ENCODE measurements at places on chromosomes 2 and 18.

DNA sequence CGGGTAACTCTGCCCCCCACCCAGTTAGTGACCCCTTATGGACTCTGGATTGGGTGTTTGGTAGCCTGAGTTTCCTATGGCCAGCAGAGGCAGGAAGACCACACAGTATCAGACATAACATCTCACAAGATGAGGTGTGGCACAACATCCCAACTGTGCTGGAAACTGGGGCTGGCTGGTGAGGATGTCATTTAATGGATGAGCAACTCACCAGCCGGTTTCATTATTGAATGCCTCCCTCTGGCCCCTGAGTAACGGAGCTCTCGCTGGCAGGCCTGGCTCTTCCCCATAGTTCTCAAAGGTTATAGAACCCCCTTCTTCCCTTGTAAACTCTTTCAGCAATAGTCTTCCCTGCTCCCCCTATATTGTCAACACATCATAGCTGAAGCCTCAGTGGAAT lies 195.0 kb downstream of the BCL11A start:
- no peak for DNase-seq
- no peaks in the 10 kb centered on the region for H3K36me3 ChIP-seq
- no peaks in the 10 kb centered on the region for H3K4me1 ChIP-seq
- H3K4me3 ChIP-seq: no peak overlapping the region

DNA sequence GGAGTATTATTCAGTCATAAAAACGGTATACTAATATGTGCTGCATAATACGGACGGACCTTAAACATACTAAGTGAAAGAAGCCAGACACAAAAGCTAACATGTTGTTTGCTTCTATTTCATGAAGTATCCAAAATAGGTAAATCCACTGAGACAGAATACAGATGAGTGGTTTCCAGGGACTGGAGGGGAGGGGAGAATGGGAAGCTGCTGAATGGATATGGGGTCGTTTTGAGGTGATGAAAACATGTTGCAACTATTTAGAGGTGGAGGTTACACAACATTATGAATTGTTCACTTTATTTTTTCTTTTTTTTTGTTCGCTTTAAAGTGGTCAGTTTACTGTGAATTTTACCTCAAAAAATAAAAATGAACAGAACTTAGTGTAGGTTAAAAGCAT lies 52.9 kb downstream of the RAB10 start:
- H3K27me3 ChIP-seq: no peaks in the 10 kb centered on the region
- no peaks in the 10 kb centered on the region for H3K36me3 ChIP-seq
- DNase-seq: no peak
- peaks cover 13% of the 10 kb centered on the region for H3K4me1 ChIP-seq

GRCh38 chr18:8609659-8610458 lies 622 bp downstream of the RAB12 start:
- peaks cover 14% of the 10 kb centered on the region for H3K4me1 ChIP-seq
- H3K27ac ChIP-seq: no peak overlapping the region
- H3K36me3 ChIP-seq: no peaks in the 10 kb centered on the region
- no peaks in the 10 kb centered on the region for H3K27me3 ChIP-seq
- peak overlapping the region; percentile 100 for H3K4me3 ChIP-seq
- no peak for DNase-seq

DNA sequence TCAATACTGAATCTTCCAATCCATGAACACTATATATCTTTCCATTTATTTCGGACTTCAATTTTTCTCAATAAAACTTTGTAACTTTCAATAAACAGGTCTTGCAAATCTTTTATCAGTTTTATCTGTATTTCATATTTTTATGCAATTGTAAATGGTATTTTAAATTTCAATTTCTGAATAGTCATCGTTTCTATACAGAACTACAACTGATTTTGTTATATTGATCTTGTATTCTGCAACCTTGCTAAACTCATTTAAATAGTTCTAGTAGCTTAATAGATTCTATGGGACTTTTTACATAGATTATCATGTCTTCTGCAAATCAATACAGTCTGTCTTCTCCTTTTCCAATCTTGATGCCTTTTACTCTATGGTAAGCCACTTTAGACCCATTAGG lies 90.4 kb downstream of the FAM228A start:
- DNase-seq: no peak
- peaks cover 7% of the 10 kb centered on the region for H3K4me1 ChIP-seq
- H3K27me3 ChIP-seq: no peaks in the 10 kb centered on the region
- no peak overlapping the region for H3K27ac ChIP-seq
- peaks cover 50% of the 10 kb centered on the region for H3K36me3 ChIP-seq
- H3K4me3 ChIP-seq: no peak overlapping the region

GRCh38 chr2:150462770-150463169 lies 24.7 kb downstream of the RND3 start:
- no peak overlapping the region for H3K27ac ChIP-seq
- no peaks in the 10 kb centered on the region for H3K27me3 ChIP-seq
- H3K4me1 ChIP-seq: peaks cover 4% of the 10 kb centered on the region
- DNase-seq: no peak
- H3K4me3 ChIP-seq: no peak overlapping the region

- H3K4me3 ChIP-seq: no peak overlapping the region
- H3K4me1 ChIP-seq: no peaks in the 10 kb centered on the region
- H3K27ac ChIP-seq: no peak overlapping the region
- no peaks in the 10 kb centered on the region for H3K36me3 ChIP-seq
- DNase-seq: no peak
These were observed 52.6 kb downstream of the GNAL start for GRCh38 chr18:11741505-11742145.

DNA sequence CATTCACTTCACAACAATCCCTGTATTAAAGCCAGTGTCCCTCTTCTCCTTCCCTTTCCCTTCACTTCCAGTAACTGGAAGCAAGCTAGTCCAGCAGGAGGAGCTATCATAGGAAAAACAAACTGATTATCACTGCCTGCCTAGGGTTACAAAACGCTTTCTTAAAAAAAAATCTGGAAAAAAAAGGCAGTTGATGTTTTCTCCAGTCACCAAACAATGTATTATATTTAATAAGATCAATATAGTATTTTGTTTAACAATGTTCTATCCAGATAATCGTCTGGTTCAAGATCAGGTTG lies 78.8 kb upstream of the ITGB6 start:
- H3K27ac ChIP-seq: peak overlapping the region; percentile 57
- peaks cover 6% of the 10 kb centered on the region for H3K4me1 ChIP-seq
- H3K27me3 ChIP-seq: no peaks in the 10 kb centered on the region
- DNase-seq: no peak
- no peak overlapping the region for H3K4me3 ChIP-seq
- peaks cover 71% of the 10 kb centered on the region for H3K36me3 ChIP-seq

- H3K4me1 ChIP-seq: peaks cover 6% of the 10 kb centered on the region
- no peak overlapping the region for H3K4me3 ChIP-seq
- peak; percentile 74 for DNase-seq
- no peaks in the 10 kb centered on the region for H3K27me3 ChIP-seq
- no peaks in the 10 kb centered on the region for H3K36me3 ChIP-seq
These were observed 84.6 kb upstream of the NDUFV2 start for GRCh38 chr18:9017905-9018227.

DNA sequence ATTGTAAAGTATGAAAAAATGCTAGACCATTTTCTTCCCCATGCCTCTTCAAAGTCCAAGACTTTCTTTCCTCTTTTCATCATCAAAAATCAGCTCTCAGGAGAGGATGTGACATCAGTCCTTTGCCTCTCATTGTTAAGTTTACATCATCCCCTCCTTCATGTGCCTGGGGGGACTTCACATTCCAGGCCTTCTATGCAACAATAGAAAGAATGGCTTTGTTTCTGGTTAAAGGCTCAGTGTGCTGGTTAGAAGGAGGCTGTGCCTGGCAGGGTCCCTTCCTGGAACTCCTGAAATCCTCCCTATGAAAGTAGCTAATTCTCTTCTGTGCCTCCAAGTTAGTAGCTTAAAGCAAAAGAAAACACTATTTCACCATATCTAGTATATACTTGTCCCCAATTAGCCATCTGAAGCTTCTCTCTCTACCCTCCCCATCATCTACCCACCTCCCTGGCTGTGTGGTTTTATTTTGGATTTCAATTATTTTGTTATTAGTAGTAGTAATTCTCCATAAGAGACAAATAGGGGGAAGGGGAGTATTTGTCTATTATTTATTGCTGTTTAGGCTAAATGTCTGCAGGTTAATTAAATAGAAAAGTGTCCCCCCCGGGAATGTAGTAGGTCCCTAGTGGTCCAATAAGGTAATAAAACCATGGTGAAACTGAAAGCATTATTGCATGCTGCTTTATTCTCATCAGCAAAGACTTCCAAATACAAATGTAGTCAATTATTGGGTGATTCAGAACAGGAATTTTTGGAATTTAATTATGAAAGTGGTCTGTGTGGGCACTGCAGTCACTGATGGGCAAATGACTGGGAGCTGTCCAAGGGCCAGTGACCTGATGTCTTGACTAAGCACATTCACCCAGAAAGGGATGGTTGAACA lies 69.0 kb downstream of the CPO start:
- DNase-seq: no peak
- no peak overlapping the region for H3K4me3 ChIP-seq
- no peaks in the 10 kb centered on the region for H3K27me3 ChIP-seq
- no peaks in the 10 kb centered on the region for H3K4me1 ChIP-seq

DNA sequence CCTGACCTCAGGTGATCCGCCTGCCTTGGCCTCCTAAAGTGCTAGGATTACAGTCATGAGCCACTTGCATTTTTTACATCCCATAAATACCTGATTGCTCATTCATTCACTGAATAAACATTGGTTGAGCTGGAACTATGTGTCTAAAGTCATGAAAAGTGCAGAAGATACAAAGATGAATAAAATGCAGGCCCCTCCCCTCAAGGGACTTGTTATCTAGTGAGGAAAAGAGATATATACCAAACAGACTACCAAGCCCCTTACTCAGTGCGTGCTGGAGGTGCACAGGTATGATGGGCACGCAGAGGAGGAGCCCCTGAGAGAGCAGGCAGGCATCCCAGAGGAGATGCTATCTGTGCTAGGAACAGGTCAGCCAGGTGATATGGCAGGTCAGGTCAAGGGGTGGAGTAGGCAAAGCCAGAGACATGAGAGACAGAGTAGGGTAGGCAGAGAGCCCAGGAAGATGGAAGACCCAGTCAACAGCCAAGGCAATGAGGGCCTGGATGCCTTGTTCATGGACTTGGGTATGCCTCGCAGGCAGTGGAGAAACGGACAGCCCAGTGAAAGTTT lies 7.7 kb downstream of the FHL2 start:
- H3K4me3 ChIP-seq: no peak overlapping the region
- no peak overlapping the region for H3K27ac ChIP-seq
- no peaks in the 10 kb centered on the region for H3K27me3 ChIP-seq
- no peak for DNase-seq

DNA sequence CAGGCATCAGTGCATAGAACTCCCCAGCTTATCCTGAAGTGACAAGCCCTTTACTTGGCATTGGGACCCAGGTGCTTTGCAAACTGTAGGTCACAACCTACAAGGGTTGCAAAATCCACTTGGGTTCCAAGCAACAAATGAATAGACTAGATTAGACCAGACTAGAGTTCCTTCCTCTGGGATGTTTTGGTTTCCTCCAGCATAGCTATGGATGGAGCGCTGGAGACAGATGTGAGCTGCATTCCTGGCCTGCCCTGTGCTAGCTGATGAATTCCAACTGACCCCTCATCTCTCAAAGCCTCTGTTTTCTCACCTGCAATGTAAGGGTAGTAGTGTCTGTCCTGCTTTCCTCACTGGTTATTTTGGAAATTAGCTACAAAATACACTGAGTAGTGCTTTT lies 86.2 kb downstream of the NPAS2 start:
- no peak overlapping the region for H3K4me3 ChIP-seq
- no peaks in the 10 kb centered on the region for H3K27me3 ChIP-seq
- no peak for DNase-seq
- H3K27ac ChIP-seq: no peak overlapping the region
- H3K4me1 ChIP-seq: peaks cover 3% of the 10 kb centered on the region

DNA sequence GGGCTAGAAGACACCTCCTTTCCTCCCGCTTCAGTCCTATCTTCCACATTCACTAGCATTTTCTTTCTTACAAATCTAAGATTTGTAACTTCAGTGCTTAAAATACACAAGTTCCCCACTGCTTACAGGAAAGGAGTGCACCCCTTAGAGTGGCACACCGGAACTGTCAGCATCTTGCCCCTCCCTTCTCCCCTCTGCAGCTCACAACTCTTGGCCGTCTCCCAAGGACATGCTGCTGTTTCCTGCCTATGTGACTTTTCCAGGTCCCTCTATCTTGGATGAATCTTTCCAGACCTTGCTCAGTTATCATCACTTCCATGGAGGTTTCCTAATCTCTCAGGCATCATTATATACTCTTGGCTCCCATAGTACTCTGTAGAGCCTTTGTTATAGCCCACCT lies 334.8 kb downstream of the CELF4 start:
- no peaks in the 10 kb centered on the region for H3K36me3 ChIP-seq
- no peak overlapping the region for H3K27ac ChIP-seq
- H3K27me3 ChIP-seq: no peaks in the 10 kb centered on the region
- no peak overlapping the region for H3K4me3 ChIP-seq
- no peaks in the 10 kb centered on the region for H3K4me1 ChIP-seq
- DNase-seq: no peak

- DNase-seq: no peak
- H3K4me3 ChIP-seq: no peak overlapping the region
- peaks cover 3% of the 10 kb centered on the region for H3K4me1 ChIP-seq
- peak overlapping the region; percentile 20 for H3K27ac ChIP-seq
These were observed 43.0 kb downstream of the KLF7 start for GRCh38 chr2:207122651-207123334.

GRCh38 chr2:118103951-118104940 lies 16.0 kb downstream of the INSIG2 start:
- H3K4me3 ChIP-seq: no peak overlapping the region
- H3K27me3 ChIP-seq: no peaks in the 10 kb centered on the region
- no peak for DNase-seq
- H3K4me1 ChIP-seq: no peaks in the 10 kb centered on the region
- H3K27ac ChIP-seq: no peak overlapping the region
- H3K36me3 ChIP-seq: peaks cover 23% of the 10 kb centered on the region

- no peak overlapping the region for H3K4me3 ChIP-seq
- DNase-seq: no peak
- H3K27me3 ChIP-seq: no peaks in the 10 kb centered on the region
These were observed 191.9 kb downstream of the MC4R start for GRCh38 chr18:60180671-60181070.

DNA sequence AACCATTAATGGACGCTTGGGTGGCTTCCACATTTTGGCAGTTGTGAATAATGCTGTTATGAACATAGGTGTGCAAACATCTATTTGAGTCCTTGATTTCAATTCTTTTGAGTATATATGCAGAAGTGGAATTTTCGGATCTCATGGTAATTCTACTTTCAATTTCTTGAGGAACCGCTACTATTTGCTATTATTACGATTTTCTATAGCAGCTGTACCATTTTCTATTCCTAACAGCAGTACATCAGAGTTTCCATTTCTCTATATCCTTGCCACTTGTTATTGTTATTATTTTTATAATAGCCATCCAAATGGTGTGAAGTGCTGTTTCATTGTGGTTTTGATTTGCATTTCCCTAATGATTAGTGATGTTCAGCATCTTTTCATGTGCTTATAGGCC lies 69.5 kb downstream of the KIF5C start:
- no peaks in the 10 kb centered on the region for H3K4me1 ChIP-seq
- no peaks in the 10 kb centered on the region for H3K36me3 ChIP-seq
- H3K27ac ChIP-seq: no peak overlapping the region
- DNase-seq: no peak
- no peak overlapping the region for H3K4me3 ChIP-seq
